ENCODE measurements at places on chromosomes 12 and 14.

- DNase-seq = no peak
Measured at GRCh38 chr12:116144384-116144783, 133.1 kb downstream of the MED13L start.

- DNase-seq = no peak
Measured at GRCh38 chr12:58408516-58408915, 467.1 kb downstream of the ATP23 start.

- DNase-seq = no peak
Measured at GRCh38 chr12:100445081-100445481, 28.6 kb upstream of the NR1H4 start.

- DNase-seq = no peak
Measured at GRCh38 chr12:76032043-76032981, 736 bp upstream of the PHLDA1 start.

DNA sequence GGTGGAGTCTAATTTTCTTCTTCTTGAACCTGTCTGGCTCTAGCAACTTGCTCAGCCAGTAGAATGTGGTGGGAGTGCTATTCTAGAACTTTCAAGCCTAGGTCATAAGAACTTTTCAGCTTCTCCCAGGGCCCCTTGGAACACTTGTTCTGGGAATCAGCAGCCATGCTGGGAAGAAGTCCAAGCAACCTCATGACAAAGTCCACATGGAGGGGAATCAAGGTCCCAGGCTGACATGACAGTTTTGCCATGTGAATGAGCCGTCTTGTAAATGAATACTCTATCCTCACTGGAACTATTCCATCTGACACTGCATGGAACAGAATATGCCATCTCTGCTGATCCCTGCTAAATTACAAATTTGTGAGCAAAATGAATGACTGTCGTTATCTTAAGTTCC, 214.2 kb upstream of the TBX3 start:
- DNase-seq = no peak
